ENCODE measurements at places on chromosomes 13 and 19.
A peak's percentile ranks its signal among the peaks of the same experiment; 100 is the strongest.

- DNase-seq: no peak
Measured at GRCh38 chr19:12996406-12997094, 1.3 kb downstream of the NFIX start.

GRCh38 chr13:77696006-77696878 lies 1.2 kb upstream of the SLAIN1 start:
- no peak for DNase-seq

DNA sequence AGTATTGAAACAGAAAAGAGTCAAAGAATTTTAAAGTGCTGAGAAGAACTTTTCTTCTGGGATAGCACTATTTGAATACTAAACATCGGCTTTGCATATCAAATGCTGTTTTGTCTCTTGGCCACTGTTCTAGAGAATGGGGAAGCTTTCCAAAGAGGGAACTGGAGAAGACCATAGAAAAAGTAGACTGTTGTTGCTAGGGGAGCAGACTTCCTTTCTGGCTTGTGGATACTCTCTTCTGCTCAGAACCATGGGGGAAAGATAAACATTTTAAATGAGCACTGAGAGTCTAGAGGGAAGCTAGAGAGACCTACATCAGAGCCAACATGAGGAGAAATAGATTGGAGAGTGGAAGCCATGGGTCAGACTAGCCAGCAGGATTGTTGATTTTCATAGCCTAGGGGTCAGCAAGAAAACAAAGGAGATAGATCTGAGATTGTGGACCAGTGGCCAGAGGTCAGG lies 315.7 kb downstream of the KCTD12 start:
- no peak for DNase-seq

GRCh38 chr13:106858903-106859532 lies 291.1 kb upstream of the ARGLU1 start:
- DNase-seq: peak; percentile 15

- DNase-seq: no peak
Measured at GRCh38 chr13:50322006-50322405, 306.8 kb downstream of the KCNRG start.

GRCh38 chr13:73467125-73467524 lies 408.3 kb downstream of the KLF5 start:
- DNase-seq: no peak

- peak; percentile 14 for DNase-seq
Measured at GRCh38 chr13:80363890-80364503, 23.1 kb upstream of the SPRY2 start.

DNA sequence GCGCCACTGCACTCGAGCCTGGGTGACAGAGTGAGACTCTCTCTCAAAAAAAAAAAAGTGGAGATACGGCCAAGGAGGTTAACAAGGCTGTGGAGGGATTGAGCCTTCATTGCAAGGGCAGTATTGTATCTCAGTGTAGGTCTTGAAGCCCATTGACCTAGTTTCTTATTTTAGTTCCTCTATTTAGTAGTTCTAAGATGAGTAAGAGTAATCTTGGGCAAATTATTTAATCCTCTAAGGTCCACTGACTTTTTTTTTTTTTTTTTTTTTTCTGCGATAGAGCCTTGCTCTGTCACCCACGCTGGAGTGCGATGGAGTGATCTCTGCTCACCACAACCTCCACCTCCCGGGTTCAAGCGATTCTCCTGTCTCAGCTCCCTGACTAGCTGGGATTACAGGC lies 14.3 kb upstream of the ILF3 start:
- no peak for DNase-seq

DNA sequence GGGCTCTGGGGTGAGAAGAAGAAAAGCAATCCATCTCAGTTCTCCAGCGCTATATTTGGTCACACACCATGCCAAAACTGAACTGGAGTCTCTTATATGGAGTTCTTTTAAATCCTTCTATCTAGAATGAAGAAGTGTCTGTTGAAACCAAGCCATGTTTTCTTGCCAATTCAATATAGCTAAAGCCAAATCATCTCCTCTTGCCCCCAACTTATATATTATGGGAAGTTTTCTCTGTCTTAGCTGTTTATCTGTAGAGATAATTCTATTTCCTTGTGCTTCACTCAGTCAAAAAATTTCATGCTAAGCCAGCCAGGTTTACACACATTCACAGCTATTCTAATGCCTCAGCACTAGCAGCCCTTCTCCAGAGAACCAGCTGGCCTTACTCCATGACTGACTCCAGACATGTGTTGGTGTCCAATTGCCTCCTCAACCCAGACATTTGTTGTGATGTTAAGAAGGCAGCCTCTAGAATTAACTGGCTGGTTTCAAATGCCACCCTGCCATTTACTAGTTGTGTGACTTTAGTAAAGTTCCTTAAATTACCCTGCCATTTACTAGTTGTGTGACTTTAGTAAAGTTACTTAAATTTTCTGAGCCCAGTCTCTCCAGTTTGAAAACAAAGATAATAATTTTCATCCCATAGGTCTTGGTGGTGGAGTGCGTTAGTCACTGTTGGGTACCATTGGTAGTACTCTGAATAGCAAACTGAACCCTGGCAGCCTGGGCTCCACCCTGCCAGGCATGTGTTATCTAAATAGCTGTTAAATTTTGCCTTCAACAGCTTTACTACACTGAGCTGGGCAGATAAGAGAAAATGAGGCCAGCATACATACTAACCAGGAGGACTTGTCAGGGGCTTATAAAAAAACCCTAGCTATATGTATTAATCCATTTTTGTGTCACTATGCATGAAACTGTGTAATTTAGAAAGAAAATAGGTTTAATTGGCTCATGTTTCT lies 525.1 kb downstream of the LMO7 start:
- no peak for DNase-seq

- no peak for DNase-seq
Measured at GRCh38 chr19:35936738-35937268, 629 bp downstream of the LRFN3 start.

GRCh38 chr13:107941345-107942029 lies 273.8 kb downstream of the LIG4 start:
- DNase-seq: no peak

DNA sequence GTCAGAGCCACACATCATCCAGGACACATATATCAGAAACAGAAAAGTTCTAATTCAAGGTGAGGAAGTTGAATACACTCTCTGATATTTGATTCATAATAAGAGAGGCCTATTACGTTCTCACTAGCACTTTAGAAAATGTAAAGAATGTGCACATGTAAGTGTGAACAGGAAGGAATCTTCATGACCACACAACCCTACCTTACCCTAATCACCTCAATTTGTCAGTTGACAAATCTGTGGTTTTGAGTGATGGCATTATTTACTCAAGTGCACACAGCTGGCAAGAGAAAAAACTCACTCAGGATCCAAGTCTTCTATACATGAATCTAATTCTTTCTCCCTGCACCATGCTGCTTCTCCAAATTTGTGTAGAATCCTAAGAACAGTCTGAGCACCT lies 445.8 kb downstream of the SUCLA2 start:
- peak; percentile 28 for DNase-seq

GRCh38 chr13:90293793-90294361 lies 1053.6 kb upstream of the MIR17HG start:
- no peak for DNase-seq

DNA sequence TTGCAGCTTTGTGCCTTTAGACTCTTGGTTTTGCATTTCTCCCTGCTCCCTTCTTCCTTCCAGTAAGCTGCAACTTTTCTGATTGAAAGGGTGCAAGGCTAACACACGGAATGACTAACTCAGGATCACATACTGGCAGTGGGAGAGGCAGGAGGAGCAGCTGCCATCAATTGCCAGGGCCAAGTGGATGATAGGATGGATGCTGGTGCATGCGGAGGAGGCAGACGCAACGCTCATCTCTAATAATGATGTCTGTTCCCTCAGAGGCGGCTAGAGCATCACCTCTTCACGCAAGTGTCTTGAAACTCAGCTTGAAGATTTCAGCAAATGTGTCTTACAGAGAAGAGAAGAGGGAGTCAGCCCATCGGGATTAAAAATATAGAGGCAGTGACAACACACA lies 49.5 kb upstream of the TPM4 start:
- DNase-seq: no peak

GRCh38 chr19:17235300-17235970 lies 9.4 kb downstream of the OCEL1 start:
- peak; percentile 56 for DNase-seq

GRCh38 chr13:51689663-51689996 lies 105.4 kb downstream of the WDFY2 start:
- no peak for DNase-seq

GRCh38 chr13:39422845-39423565 lies 180.0 kb downstream of the LHFPL6 start:
- peak; percentile 4 for DNase-seq

DNA sequence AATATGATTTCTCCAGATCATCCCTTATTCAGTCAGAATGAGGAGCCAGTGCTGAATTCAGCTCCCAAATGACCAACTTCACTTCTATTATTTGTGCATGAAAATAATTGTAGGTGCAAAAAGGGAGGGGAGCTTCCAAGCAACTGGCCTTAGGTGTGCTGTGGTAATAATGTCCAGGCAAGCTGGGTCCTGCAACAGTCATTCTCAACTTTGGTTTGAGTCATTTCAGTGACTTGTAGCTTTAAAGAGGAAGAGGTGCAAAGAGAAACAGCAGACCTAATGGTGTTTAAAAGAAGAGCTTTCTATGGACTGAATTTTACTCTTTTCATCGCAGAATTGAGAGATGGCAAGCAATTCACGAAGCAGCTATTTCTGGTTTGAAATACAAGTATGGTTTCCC lies 29.2 kb upstream of the FGF9 start:
- DNase-seq: peak; percentile 91

DNA sequence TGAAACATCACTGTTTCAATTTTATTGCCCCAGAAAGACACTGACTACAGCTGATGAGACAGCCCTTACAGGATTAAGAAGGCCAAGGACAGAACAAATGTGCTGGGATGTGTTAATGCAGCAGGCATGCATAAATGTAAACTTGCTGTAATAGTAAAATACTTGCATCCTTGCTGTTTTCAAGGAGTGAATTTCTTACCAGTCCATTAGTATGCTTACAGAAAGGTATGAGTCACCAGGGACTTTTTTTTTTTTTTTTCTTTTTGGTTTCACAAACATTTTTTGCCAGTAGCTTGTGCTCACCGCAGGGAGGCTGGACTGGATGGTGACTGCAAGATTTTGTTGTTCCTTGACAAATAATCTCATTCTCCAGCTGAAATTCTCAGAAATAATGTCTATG lies 55.1 kb downstream of the GPR180 start:
- DNase-seq: peak; percentile 91

GRCh38 chr19:12872255-12872654 lies 9.0 kb downstream of the DNASE2 start:
- DNase-seq: no peak

DNA sequence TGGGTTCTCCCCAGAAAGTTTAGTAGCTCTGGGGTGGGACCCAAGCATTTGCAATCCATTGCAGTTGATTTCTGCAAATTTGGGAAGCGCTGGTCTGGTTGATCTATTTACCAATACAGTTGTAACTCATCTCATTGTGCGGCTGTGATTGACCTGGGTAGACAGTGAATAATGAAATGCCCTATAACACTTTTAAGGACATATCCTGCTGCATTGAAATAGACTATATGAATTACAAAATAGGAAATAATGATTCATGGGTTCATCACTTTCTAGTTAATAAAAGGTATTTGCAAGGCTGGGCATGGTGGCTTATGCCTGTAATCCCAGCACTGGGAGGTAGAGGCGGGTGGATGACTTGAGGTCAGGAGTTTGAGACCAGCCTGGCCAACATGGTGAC lies 59.0 kb upstream of the FARP1 start:
- peak; percentile 66 for DNase-seq

DNA sequence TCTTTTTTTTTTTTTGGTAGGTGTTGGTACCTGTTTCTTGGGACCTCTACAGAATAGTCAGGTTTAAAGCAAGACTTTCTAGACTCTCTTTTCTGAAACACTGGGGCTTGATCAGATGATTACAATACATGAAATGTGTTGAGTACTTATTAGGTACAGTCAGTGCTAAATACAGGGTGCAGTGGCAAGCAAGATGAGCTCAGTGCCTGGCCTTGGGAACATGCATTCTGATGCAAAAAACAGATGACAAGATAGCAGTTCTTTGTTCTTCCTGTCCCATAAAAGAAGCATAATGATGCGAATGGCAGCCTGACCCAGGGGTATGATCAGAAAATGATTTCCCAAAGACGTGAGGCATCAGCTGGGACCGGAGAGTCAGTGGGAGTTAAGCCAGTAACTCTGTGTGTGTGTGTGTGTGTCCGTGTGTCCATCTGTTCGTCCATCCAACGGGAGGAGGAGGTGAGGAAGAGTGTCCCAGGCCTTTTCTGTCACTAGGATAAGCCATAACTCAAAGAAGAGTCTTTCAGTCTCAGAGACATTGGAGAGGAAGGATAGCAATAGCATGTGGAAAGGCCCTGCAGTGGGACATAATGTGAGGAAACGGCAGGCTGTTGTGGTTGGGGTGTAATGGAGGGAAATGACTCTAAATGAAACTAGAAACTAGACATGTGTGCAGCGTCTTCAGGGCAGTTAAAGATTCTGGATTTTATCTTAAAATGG lies 32.2 kb downstream of the SLAIN1 start:
- no peak for DNase-seq

DNA sequence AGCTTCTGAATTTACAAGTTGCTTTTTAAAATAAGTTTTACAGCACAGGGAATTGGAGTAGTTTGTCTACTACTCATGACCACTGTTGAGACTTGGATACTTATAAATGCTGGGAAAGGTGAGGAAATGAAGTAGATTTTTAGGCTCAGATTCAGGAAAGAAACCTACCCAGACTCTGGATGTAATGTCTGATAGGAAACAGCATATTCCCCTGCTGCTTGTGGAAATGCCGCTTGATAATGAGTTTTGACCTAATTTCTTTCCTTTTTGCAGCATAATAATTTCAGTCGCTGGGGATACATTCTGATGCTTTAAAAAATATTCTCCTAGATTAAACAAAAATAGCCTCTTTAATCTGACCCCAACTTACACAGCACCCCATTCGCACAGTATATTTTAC lies 53.6 kb downstream of the SLC10A2 start:
- DNase-seq: no peak

- DNase-seq: peak; percentile 58
Measured at GRCh38 chr13:32720026-32720425, 133.8 kb downstream of the PDS5B start.

GRCh38 chr19:344625-345319 lies at the start of gene MIER2:
MIER2 (minus strand) TSS chr19:344796; CDS start chr19:344782, 14 bp downstream.
- peak; percentile 20 for DNase-seq

- no peak for DNase-seq
Measured at GRCh38 chr13:20150561-20150960, 10.3 kb downstream of the GJA3 start.

DNA sequence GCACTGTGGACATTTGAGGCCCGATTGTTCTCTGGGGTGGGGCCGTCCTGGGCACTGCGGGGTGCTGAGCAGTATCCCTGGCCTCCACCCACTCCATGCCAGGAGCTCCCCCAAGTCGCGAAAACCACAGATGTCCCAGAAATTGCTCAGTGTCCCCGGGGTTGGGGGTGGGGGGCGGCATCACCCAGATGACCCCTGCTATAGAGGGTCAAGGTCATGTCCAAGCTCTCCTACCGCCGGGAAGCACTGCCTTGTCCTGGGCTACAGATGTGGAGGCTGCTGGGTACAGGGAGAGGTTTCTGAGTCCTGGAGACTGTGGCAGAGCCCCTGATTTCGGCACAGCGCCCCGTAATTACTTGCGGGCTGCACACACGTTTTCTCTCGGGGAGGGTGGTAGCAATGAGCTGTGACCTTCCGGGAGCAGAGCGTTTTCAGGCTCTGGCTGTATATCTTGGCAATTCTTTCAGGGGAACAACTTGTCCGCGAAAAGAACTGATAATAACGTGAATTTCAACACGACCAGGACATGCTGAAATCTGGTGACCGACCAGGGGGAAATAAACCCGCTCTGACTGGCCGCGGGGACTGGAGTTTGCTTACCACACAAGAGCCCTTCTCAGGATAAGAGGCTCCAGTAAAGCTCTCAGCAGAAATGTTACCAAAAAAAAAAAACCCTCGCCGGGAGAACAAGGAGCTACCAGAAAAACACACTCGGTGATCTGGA lies 68.1 kb downstream of the GNG7 start:
- DNase-seq: no peak

Measured in bronchial epithelial cell (primary cell).